ENCODE measurements at places on chromosomes 5 and 9. TPM values are rescaled to one million over a fixed set of nuclear protein-coding genes. Genes with fewer than 3 reads are reported as not detected.

Gene DTWD2
- total RNA-seq: 4.1 TPM

Gene LTC4S
- total RNA-seq: 0.71 TPM

Gene DIPK1B
- total RNA-seq: 0.21 TPM

Gene C9orf40
- 9.1 TPM for total RNA-seq

Gene SERF1A
- total RNA-seq: 2.8 TPM

Gene CFAP90
- not detected for total RNA-seq

Gene STK32A
- total RNA-seq: not detected

Gene CKMT2
- total RNA-seq: not detected

Gene BAAT
- total RNA-seq: 0.04 TPM

Gene ZNF483
- 1.8 TPM for total RNA-seq

Gene ADAMTS13
- total RNA-seq: 0.65 TPM

Gene TAF11L5
- total RNA-seq: not detected

Gene UBLCP1
- 36.7 TPM for total RNA-seq

Gene C5orf24
- total RNA-seq: 24.1 TPM

Gene PDE4D
- 4.2 TPM for total RNA-seq

Gene KCTD16
- not detected for total RNA-seq

Gene CDKN2AIPNL
- total RNA-seq: 37.8 TPM

Gene AMBP
- total RNA-seq: not detected

Gene LMNB1
- 53.5 TPM for total RNA-seq

Gene CNTNAP3B
- total RNA-seq: 4.5 TPM

Gene BARHL1
- not detected for total RNA-seq

Gene PCDHGA10
- total RNA-seq: 1.8 TPM

Gene SNCAIP
- total RNA-seq: not detected

Gene RC3H2
- 39.4 TPM for total RNA-seq

Gene IFNK
- total RNA-seq: 72.0 TPM

Gene COL5A1
- total RNA-seq: 4.8 TPM

Gene IL5
- not detected for total RNA-seq

Gene IRX1
- 7.5 TPM for total RNA-seq

Gene SLC34A3
- total RNA-seq: not detected

Gene C5
- total RNA-seq: 1.3 TPM

Gene ANKRD34B
- total RNA-seq: not detected

Gene RASGEF1C
- not detected for total RNA-seq

Gene PIP5KL1
- total RNA-seq: 4.7 TPM

Gene CD274
- total RNA-seq: 27.6 TPM

Gene ANGPTL2
- 0.37 TPM for total RNA-seq

Gene SPATA6L
- total RNA-seq: 0.28 TPM

Gene NAIP
- total RNA-seq: 1.9 TPM

Gene F12
- total RNA-seq: 9.7 TPM

Gene RGS7BP
- not detected for total RNA-seq

Gene IL4
- total RNA-seq: not detected

Gene FUT7
- not detected for total RNA-seq

Gene MIGA2
- total RNA-seq: 15.2 TPM

Gene PHYHD1
- total RNA-seq: 12.9 TPM

Gene ENHO
- not detected for total RNA-seq

Gene PCDHA12
- total RNA-seq: 0.03 TPM

Gene ZFP2
- 0.24 TPM for total RNA-seq

Gene DOCK8
- 1.6 TPM for total RNA-seq

Gene KIF12
- 3.1 TPM for total RNA-seq

Gene IFNA13
- total RNA-seq: not detected

Gene HACD4
- 5.4 TPM for total RNA-seq

Gene ABCA1
- 24.5 TPM for total RNA-seq

Gene IGIP
- total RNA-seq: 1.4 TPM
